Skeletal muscle cell (primary cell): ENCODE measurements at places on chromosomes 12 and 14.

- DNase-seq = no peak
Observed at GRCh38 chr14:60349663-60350365, 100.8 kb downstream of the PPM1A start.

GRCh38 chr12:105278043-105278697, 42.2 kb upstream of the APPL2 start:
- no peak for DNase-seq

DNA sequence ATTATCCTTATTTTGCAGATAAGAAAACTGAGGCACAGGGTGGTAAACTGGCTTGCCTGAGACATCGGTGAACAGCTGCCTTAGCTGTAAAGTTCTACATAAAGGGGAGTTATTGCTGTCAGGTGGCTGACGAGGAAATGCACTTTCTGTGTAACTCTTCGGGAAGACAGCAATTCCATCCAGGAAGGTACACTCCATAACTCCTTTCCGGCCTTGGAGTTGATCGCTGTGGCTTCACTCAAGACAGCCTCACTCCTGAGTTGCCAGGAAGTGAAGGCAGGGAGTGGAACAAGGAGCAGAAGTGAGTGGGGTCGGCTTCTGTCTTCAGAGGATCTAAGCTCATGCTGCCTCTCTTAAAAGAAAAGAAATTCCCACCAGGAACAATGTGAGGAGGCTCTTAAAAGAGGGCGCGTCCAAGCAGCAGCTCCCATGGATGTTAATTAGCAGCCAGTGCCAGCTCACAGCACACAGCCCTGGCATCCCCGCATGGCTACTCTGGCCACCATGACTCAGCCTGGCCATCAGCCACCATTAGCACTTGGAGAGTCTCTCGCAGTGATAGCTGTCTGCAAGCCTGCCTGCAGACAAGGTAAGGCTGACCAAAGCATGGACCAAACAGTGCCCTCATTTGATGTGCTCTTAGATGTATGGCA, 60.3 kb downstream of the NUAK1 start:
- DNase-seq = no peak

DNA sequence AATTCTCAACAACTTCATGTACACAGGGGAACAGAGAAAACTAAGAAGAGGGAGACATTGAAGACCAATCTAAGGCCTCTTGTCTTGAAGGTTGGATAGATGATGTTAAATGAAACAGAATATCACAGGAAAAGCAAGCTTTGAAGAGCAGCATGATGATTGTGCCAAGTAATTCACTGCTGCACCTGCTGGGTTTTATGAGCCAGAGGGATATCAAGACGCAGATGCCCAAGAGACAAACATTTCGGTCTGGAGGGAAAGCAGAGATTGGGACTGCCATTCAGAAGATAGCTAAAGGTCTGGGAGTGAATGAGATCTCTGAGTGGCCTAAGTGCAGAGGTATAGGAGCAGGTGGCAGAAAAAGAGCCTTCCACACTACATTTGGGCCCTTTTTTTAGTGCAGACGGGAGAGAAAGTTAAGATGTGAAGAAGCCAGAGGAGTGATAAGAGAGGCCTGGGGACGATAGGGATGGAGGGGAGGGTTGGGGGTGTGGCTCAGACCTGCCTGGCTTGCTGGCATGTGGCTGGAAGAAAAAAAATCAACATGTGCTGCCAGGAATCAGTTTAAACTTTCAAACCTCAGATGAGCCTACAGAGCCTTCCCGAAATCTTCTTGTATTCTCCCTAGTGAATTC, 200.6 kb downstream of the AEBP2 start:
- DNase-seq = no peak

DNA sequence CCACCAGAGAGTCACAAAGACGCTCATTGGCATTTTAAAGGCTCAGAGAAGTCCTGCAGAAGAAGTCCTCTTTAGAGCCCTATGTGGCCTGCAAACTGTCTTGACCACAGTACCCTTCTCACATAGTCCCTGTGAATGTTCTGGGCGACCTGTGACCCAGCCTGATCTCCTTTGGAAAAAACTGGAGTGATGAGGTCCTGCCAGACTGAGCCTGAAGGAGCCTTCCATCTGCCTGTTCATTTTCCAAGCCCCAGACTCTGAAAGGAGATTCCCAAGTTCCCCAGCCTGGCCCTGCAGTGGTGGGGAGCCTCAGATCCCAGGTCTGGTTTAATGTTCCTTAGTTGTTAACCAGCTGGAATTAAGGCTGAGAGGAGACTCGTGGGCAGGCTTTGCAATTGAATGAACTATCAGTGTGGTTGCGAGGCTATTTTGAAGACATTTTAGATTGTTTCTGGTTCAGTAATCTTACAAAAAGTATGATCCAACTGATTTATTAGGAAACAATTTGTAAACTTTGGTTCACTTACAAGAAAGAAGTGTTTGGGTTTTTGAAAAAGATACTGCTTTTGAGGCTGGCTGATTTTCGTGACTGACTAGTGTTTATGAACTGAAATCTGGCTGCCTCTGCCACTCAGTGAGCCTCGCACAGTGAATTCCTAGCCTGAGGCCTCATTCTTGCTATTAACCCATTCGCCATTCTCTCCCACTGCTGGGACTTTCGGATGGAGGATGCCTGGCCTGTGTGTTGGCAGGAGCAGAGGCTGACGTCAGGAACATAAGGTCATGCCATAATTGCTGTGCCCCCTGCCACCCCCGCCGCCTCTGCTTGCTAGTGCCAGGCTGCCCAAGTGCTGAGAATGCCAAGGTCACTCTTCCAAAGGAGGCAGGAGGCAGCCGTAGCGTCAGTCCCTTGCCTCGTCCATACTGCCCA, 249.0 kb downstream of the CACNA1C start:
- DNase-seq = no peak

DNA sequence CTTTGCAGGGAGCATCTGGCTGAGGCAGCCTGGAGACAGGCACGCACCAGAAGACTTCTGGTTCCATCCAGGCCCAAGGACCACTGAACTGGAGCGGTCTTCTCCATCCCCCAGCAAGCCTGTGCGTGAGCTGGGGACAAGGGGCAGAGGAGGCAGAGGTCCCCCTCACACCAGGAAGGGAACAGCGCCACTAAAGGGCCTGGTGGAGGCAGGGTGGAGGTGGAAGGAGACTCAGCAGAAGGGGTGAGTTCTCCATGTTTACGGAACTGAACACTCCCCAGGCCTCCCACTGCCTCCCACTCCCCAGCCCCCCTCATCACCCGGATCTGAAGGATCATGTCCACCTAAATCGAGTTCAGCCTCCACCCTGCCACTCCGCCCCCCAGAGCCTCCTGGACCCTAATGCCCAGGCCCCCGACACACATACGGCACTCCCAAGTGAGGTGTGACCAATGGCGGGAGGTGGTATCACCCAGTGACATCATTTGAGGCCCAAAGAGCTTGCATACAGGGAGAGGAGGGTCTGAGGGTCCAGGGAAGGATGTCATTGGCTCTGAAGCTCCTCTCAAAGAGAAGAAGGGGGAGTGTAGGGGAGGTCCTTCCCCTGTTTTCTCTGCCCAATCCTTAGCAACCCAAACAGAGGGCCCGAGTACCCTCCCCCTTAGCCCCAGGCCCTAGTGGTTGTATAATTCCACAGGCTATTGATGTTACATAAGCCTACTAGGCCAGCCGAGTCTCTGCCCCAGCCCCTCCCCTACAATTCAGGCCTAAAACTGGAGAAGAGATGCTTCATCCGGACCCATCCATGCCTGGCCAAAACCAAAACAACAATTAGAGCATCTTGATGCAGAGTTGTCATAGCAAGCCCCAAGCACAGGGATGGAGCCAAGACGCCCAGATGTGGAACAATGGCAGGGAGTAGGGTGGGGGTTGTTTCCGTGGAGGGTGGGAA, 1.0 kb downstream of the FAIM2 start:
- DNase-seq = no peak

GRCh38 chr14:90599748-90600507, 203.1 kb downstream of the CALM1 start:
- no peak for DNase-seq

GRCh38 chr12:95197636-95198035, 19.6 kb downstream of the FGD6 start:
- DNase-seq = no peak

GRCh38 chr14:71651228-71651627, 281.0 kb upstream of the RGS6 start:
- peak; percentile 83 for DNase-seq

DNA sequence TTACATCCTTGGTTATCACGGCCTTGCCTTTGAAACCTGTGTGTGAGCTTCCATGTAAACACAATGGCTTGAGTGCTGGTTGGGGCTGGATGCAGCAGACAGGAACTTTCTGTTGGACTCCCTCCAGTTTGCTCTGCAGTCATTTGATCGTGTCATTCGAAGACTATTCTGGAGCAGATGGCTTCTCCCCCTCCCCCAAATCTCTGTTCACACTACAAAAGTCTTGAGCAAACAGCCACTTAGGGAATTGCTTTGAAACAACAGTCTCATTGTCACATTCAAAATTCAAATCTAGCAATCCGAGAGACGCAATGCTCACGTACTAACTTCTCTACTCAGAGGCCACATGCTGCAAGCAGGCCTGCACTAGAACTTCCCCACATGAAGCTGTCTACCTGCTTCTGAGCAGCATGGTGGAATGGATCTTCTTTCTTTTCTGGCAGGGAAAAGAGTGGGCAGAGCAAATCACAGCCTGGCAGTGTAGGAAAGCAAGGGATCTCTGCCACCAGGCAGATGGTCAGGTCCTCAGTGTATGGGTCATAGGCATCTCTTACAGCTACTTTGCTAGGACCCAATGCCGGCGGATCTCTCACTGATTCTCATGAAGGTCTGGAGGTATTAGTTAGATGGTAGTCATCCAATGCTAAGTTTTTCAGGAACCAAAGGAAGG, 214.2 kb downstream of the PPM1H start:
- no peak for DNase-seq

DNA sequence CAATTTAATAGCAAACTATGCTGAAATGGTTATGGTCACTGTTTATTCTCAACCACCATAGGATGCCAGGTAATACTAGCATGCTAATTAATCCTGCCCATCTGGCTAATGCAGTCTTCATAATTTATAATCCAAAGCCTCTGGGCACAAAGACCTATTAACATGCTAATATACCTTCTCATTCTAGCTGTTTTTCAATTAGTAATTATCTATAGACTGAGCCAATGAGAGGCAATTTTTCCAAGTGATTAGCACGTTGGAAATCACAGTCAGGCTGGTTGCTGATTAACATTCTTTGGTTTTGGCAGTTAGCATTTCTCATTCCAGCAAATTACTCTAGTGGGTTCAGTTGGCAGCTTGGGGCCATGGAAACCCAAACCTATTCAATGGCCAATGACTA, 357.2 kb downstream of the SEC23A start:
- no peak for DNase-seq

DNA sequence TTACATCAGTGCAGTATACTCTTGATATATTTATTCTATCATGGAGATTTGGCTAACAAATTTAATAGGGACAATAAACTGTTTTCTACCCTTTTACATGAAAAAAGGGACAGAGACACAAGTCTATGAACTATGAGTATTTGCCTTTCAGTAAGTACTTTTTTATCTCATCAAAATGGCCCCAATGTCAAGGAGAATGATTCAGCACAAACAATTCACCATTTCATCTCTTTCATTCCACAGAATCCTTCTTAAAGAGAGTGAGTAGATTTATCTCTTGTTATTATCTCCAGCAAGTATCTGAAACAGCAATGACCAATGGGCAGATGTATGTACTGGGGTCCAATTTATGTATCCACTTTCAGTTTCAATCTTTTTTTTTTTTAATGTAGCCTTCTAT, 447.5 kb downstream of the NPAS3 start:
- DNase-seq = no peak

DNA sequence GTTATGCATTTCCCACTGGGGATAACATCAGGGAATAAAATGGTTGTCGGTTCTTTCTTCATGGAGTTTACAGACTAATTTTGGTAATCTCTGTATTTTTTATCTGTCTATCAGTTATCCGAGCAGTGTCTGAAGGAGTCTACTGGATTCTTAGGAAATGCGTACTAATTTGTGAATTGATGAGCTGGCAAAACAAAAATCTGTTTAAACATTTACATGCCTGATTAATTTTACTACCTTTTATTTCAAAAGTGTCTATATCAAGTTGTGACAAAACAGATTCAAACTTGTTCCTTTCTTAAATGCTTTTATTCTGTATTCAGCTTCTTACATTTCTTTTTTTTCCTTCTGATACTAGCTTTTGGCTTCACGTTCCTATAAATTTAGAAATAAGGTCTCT, 4.4 kb downstream of the RIMKLB start:
- DNase-seq = no peak

DNA sequence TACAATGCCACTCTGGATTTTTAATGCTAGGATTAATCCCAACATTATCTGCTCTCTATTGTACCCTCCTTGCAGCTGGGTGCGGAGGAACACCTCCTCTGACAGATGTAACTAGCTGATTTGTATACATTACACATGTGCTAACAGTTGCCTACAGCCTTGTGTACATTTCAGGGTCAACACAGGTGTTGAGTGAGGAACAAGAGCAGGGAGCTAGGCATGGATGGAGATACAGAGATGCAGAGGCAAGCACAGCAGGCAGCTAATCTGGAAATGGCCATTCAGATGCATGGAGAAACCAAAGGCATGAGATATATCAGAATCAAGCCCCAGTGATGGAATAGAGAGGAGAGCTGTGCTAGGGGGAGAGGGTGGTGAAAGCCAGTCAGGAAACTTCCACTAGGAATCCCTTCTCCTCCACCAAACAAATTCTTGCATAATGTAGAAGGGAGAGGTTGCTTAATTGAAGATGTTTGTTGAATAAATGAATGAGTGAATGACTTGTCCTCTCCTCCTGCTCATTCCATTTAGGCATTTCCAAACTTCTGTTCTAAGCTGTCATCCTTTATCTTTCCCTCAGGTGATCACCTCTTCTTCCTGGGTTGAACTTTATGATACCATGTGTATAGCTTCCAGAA, 313.2 kb downstream of the ATP23 start:
- DNase-seq = no peak

DNA sequence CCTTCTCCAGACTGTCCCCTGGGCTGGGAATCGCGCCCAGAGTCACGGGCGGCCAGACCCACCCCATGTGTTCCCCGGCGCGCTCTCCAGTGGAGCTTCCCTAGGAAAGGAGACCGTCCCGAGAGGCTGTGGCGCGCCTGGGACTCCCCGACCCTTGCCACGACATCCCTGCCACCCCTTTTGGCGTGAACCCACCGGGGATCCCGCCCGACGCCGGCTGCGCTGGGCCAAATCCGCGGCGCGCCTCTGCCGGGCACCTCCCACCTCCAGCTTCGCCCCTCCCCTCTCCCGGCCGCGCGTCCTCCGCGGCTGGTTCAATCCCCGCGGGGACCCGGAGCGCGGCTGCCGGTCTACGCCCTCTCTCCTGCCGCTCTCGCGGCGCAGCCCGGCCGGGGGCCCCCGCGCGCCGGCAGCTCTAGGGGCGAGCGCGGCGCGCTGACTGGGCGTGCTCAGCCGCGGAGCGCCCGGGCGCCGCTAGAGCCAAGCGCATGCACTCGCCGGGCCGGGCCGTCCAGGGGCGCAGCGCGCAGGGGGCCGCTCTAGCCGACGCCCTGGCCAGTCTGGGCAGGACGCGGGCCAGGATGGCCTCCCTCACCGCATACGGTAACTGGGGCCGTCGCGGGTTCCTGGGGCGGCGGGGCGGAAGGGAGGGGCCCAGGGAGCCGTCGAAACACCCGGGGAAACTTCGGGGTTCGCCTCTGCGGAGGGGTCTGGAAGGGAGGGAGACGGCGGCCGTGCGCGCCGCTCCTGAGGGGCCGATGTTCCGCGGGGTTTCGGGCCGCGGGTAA, 77.4 kb upstream of the ANO4 start:
- no peak for DNase-seq

GRCh38 chr14:51457843-51458562, 193.7 kb upstream of the FRMD6 start:
- no peak for DNase-seq

- no peak for DNase-seq
Observed at GRCh38 chr14:78075555-78076277, 94.5 kb upstream of the NRXN3 start.

- no peak for DNase-seq
Observed at GRCh38 chr12:107318556-107318805, 225.1 kb upstream of the CRY1 start.
